ENCODE measurements at places on chromosomes 7 and 10.

GRCh38 chr10:128981881-128982615, 485.0 kb upstream of the MGMT start:
- DNase-seq, result no peak

DNA sequence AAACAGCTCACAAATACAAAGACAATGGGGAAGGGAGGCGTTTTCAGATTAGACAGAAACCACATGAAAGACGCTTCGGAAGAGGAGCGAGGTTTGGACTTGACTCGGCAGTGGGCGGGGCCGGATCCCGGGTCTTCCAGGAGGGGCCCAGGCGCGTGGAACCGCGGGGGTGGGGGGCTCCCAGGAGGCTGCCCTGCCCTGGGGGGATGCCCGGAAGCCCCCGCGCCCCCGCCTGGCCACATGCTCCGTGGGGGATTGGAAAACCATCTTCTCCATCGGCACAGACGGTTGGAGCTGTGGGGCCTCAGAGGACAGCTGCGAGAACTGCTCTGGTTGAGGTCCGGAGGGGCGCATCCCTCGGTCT, 186.0 kb upstream of the SHH start:
- no peak for DNase-seq

GRCh38 chr7:68676813-68677535, 921.3 kb upstream of the AUTS2 start:
- DNase-seq, result no peak

DNA sequence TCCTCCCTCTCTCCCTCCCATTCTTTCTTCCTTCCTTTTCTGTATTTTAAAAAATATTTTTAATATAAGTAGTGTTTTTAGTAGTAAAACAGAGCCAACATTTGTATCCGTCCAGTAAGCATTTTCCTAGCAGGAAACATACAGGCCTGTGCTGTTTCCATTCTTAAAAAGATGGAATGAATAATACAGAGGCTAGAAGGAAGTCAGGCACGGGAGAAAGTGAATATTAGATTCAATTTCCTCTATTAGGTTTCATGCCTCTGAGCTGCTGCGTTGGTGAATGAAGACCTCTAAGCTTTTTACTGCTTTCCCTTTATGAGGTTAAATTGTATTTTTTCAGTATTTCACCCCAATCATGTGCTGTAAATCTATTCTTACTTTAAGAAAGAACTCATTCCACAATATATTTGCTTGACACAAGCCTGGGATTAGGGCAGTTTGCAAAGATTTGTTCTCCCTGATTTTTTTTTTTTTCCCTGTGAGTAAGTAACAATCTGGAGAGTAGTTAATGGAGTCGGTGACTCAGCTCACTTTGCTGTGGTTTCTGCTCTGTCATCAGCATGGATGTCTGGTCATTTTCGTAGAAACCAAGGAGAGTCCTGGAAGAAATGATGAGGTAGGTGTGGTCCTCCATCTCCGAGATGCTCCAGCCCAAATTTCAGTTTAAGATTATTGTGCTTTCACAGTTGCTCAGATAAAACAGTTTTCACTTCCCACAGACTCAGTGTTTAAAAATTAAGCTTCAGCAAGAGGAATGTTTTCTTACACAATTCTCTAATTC, 76.1 kb upstream of the PITRM1 start:
- DNase-seq, result no peak

DNA sequence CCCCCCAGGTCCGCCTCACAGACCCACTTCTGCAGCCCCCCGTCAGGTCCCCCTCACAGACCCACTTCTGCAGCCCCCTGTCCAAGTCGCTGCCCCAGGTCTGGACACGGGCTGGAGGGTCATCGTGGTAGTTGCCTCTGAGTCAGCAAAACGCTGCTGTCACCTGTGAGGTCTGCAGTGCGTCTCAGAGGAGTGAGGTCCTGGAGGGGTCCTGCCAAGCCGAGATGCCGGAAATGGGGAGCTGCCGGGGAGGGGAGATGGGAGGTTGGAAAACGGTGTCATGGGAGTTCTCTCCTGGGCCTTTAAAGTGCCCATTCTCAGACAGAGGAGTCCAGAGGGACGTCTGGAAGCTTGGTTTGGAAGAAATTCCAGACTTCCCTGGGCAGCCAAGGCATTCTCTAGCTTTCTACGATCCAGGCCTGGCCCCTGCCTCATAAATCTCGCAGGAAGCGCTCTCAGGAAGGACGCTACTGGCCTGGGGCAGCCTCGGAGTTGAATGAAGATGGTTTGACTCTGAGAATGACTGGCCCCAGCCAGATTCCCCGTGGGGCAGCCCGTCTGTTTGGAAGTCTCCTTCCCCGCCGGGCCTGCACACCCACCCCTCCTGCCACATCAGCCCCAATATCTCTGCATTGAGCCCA, 38.7 kb downstream of the CALML3 start:
- no peak for DNase-seq

DNA sequence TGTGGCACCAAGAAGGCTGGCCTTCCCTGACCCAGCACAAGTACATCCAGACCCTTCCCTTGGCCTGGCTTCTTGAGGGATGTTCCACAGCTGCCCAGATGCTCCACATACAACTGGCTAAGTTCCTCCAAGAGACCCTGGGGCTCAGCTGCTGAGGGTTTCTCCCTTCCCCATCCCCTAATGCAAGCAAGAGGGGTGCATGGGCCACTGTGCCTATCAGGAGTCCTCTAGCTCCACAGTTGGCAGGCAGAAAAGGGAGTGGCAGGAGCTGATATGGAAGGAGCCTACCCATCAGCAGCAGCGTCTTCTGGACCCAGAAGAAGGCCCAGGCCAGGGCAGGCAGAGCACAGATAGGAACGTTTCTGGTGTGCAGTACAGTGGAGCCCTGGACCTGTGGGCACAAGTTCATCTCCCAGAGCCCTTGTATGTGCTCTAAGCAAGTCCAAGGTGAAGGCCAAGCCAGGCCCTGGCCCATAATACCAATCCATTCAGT, 26.2 kb downstream of the VSIR start:
- DNase-seq, result no peak

- DNase-seq, result peak; percentile 11
Observed at GRCh38 chr10:70255329-70256299, 22.4 kb upstream of the PPA1 start.

- DNase-seq, result no peak
Observed at GRCh38 chr7:129188372-129188891, at the start of gene SMO. SMO (plus strand) TSS chr7:129188633; CDS start chr7:129189152, 519 bp downstream.

DNA sequence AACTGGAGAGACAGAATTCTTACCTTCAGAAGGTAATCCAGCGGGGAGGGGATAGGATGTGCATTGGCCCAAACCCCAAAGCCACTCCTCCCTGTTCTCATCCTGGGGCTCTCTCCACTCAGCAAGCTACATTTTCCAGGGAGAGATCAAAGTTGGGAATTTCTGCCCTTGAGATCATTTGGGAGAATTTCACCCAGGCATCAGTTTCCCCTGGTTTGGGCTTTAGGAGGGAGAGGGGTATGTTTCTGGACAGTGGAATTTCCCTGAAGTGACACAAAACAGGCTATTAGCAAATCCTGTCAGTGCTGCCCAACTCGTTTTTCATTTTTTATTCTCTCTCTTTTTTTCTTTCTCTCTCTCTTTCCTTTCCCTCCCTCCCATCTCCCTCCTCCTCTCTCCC, 35.7 kb downstream of the CYP17A1 start:
- no peak for DNase-seq

DNA sequence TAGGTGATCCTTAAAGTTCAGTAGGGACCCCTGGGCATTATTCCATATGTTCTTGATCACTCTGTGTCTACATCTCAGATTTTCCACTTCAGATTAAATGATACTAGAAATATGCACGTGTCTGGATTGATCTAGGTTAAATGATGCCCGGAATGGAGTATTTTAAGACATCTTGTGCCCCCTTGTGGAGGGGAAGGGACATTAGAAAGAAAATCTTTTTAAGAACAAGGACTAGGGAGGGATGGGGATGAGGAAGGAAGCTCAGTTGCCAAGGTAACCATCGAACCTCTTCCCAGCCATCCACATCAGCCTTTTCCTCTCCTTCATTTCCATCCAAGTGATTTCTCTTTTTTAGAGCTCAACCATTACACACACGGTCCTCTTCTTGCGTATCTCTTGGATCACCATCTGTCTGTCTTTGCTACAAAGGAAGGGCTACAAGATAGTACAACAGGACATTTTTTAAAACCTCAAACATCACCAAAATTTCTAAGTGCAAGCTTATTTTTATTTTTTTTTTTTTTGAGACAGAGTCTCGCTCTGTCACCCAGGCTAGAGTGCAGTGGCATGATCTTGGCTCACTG, 40.5 kb downstream of the PRSS2 start:
- no peak for DNase-seq

DNA sequence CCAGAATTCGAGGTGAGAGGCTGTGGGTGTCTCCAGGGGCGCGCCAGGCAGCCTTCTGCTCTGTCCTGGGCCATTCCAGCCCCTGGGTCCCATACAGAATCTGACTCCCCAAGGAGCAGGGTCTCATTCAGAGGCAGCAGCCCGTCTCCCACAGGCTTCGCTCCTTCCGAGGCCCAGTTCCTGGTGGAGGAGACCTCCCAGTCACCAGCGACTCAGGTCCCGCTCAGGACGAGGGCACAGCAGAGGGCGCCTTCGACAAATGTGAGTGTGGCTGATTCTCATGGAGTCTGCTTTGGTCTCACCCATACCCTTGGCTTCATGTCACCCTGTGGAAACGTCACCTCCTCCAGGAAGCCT, 81.8 kb upstream of the GPR26 start:
- no peak for DNase-seq

- no peak for DNase-seq
Observed at GRCh38 chr10:113161066-113161465, 211.0 kb downstream of the TCF7L2 start.

All from activated naive CD4-positive, alpha-beta T cell treated with Interleukin-2 at 50 U/mL for 16 hours (primary cell).